ENCODE measurements at places on chromosomes 3 and 15. TPM values are rescaled to one million over a fixed set of nuclear protein-coding genes. Genes with fewer than 3 reads are reported as not detected.

DNA sequence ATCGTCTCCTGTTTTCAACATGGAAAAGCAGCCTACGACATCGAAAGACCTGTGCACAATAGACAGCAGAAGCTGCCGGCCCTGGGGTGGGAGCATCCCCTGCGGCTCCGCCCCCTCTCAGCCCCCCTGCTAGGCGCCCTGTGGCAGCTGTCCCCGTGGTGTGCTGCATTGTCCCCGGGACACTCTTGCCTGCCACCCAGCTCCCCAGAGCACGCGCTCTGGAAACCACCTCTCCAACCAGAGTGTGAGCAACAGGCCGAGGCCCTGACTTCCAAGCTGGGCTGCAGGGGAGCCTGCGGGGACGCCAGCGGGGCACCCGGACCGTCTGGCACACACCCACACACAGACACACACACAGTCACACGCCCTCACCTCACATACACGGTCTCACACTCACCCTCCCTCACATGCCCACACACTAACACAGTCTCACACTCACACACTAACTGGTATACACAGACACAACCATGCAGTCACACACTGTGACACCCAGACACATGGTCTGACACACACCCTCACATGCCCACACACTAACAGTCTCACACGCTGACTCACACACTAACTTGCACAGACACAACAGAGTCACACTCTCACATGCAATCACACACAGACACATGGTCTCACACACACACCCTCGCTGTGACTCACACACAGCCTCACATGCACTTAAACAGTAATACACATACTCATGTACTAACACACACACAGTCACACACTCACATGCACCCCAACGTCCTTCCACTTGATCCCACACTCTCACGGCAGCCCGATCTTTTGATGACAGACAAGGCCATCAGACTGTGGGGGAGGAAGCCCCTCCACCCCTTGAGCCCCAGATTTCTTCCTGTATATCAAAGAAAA lies 94.7 kb downstream of the OCA2 start:
- H3K27ac ChIP-seq, result no peak overlapping the region
- H3K4me1 ChIP-seq, result no peaks in the 10 kb centered on the region
- no peak for DNase-seq
- no peaks in the 10 kb centered on the region for H3K36me3 ChIP-seq
- no peak overlapping the region for H3K4me3 ChIP-seq

Gene CHRD
- not detected for total RNA-seq

Gene SLC12A1
- total RNA-seq, result not detected

- H3K27me3 ChIP-seq, result no peaks in the 10 kb centered on the region
- H3K4me1 ChIP-seq, result no peaks in the 10 kb centered on the region
- DNase-seq, result no peak
- no peaks in the 10 kb centered on the region for H3K36me3 ChIP-seq
- H3K27ac ChIP-seq, result no peak overlapping the region
These were observed 583.4 kb upstream of the SGO1 start for GRCh38 chr3:20769430-20769829.

Gene GHRL
- total RNA-seq, result 0.41 TPM

GRCh38 chr3:68866157-68866556 lies 66.2 kb downstream of the TAFA4 start:
- no peak overlapping the region for H3K27ac ChIP-seq
- peaks cover 19% of the 10 kb centered on the region for H3K27me3 ChIP-seq
- H3K36me3 ChIP-seq, result peaks cover 5% of the 10 kb centered on the region

DNA sequence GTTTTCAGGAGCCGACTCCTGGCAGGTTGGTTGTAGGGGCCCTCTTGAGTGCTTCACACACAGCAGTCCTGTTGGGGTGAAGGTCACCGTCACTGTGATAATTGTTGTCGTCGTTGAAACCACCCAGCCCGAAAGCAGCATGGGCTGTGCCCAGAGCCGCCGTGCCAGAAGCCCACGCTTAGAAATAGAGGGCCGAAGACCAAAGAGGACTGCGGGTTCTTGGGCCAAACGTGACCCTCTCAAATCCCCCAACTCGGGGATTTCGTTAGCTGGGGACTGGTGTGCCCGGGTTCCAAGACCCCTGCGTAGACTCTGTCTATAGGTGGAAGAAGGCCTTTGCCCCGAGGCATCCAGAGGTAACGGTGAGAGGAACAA lies 7.5 kb upstream of the ADAMTS17 start:
- peaks cover 7% of the 10 kb centered on the region for H3K4me1 ChIP-seq
- H3K36me3 ChIP-seq, result no peaks in the 10 kb centered on the region
- H3K4me3 ChIP-seq, result peak overlapping the region; percentile 90
